ENCODE measurements at places on chromosomes 4 and X. TPM values are rescaled to one million over a fixed set of nuclear protein-coding genes. Genes with fewer than 3 reads are reported as not detected.

EDA2R gene
- 2.8 TPM for total RNA-seq

NDST3 gene
- total RNA-seq, result not detected

FGB gene
- total RNA-seq, result not detected

TAF7L gene
- total RNA-seq, result not detected

DNA sequence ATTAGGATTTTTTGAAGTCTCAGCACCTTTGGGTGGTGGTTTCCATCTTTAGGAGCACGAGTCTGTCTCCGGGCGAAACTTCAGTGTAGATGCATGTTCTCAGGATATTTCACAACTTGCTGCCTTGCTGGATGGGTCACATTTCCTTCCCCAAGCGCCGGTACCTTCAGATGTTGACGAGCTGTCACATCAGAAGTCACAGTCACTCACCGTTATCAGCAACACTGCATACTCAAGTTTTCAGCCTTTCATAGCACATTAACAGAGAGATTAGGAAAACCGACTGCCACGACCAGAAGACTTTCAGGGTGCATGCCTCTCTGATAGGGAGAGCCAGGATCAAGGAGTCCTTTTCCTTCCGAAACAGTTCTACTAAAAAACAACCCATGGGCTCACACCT lies 77.8 kb downstream of the SHROOM2 start:
- peaks cover 2% of the 10 kb centered on the region for H3K4me1 ChIP-seq
- DNase-seq, result no peak
- no peak overlapping the region for H3K4me3 ChIP-seq
- peaks cover 17% of the 10 kb centered on the region for H3K27me3 ChIP-seq

- no peaks in the 10 kb centered on the region for H3K36me3 ChIP-seq
- no peak for DNase-seq
- H3K27ac ChIP-seq, result no peak overlapping the region
- no peaks in the 10 kb centered on the region for H3K4me1 ChIP-seq
- H3K27me3 ChIP-seq, result peaks cover 3% of the 10 kb centered on the region
These were observed 50.0 kb downstream of the COX18 start for GRCh38 chr4:73019462-73020047.

GRCh38 chrX:38044701-38045100 lies 38.3 kb downstream of the SYTL5 start:
- H3K27me3 ChIP-seq, result no peaks in the 10 kb centered on the region
- no peak overlapping the region for H3K4me3 ChIP-seq
- no peak overlapping the region for H3K27ac ChIP-seq
- no peaks in the 10 kb centered on the region for H3K4me1 ChIP-seq

DNA sequence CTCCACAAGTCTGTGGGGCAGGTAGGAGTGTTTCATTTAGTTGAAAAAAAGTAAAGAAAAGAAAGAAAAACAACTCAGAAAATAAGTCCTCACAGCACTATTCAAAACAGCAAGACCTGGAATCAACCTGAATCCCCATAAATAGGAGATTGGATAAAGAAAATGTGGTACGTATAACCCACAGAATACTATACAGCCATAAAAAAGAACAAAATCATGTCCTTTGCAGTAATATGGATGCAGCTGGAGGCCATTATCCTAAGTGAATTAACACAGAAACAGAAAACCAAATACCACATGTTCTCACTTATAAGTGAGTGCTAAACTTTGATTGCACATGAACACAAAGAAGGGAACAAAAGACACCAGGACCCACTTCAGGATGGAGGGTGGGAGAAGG lies 71.9 kb downstream of the ARSJ start:
- peaks cover 14% of the 10 kb centered on the region for H3K4me1 ChIP-seq
- H3K36me3 ChIP-seq, result peaks cover 5% of the 10 kb centered on the region
- no peak overlapping the region for H3K4me3 ChIP-seq
- peaks cover 1% of the 10 kb centered on the region for H3K27me3 ChIP-seq
- H3K27ac ChIP-seq, result no peak overlapping the region

DNA sequence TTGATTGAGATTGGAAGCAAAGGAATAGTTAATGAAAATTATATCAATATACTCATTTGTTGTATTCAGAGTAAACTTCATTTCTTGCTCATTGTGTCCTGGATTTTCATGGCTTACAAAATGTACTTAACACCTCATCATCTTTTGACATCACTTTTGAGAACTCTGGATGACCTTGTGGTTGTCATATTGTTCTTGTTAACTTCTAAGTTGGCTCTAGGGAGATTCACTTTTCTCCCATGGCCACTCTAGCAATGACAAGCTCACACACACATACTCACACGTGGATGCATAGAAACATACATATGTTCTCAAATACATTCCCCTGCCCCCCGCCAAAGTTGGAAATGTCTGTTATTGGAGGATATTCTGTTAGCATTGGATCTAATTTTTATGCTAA lies 15.3 kb downstream of the PHEX start:
- H3K27me3 ChIP-seq, result no peaks in the 10 kb centered on the region
- no peaks in the 10 kb centered on the region for H3K36me3 ChIP-seq
- no peak overlapping the region for H3K4me3 ChIP-seq
- no peaks in the 10 kb centered on the region for H3K4me1 ChIP-seq
- H3K27ac ChIP-seq, result no peak overlapping the region
- no peak for DNase-seq

DNA sequence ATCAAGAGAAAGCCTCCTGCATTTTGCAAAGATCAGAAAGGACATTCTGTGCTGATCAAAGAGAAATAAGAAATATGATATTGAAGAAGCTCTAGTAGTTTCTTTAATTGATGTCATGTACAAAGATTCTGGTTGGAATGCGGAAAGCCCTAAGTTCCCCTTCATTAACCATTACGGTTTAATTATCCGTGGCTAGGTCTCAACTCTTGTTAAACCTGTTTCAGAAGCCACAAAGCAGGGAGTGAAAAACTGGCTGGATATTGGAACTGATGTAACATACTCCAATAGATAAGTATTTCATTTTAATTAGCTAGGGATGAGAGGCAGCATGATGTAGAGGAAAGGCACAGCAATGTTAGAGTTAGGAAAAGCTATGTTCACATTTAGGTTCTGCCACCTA lies 55.7 kb downstream of the SPANXN3 start:
- no peak overlapping the region for H3K27ac ChIP-seq
- no peak overlapping the region for H3K4me3 ChIP-seq
- no peak for DNase-seq
- no peaks in the 10 kb centered on the region for H3K27me3 ChIP-seq
- no peaks in the 10 kb centered on the region for H3K36me3 ChIP-seq

- no peak overlapping the region for H3K27ac ChIP-seq
- H3K4me3 ChIP-seq, result no peak overlapping the region
- no peak for DNase-seq
- H3K27me3 ChIP-seq, result peaks cover 5% of the 10 kb centered on the region
- H3K4me1 ChIP-seq, result peaks cover 10% of the 10 kb centered on the region
- peaks cover 16% of the 10 kb centered on the region for H3K36me3 ChIP-seq
These were observed 59.0 kb upstream of the WDR1 start for GRCh38 chr4:10175626-10176025.

DNA sequence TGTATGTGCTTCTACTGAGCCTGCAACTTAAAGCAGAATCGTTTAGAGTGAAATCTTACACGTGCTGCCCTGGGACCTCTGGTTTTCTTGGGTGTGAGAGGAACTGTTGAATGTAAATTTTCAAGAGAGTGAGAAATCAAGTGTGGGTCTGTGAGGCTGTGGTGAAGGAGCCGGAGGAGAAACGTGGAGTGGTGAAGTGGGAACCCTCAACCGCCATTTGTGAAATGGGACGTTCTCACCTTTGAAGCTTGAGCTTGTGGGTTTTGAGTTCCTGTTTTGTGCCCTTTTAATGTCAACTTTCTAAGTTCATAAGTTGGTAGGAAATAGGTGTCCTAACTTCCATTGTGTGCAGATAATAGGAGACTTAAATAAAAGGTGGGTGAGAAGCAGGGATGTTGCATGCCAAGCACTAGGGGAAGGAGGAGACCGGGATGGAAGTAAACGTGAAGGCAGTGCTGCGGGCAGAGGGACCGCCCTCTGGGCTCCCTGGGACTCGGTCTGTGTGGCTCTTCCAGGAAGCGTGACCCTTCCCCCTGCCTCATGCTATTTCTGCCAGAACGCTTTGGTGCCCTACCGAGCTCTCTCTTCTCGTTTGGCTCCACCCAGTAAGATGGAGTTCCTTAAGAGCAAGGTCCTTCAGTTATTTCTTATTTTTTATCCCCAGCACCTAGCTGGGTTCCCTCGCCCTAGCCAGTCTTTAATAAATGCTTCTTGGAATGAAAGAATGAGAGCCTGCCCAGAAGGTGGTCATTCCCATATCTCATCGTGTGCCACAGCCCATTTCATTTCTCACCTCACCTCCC lies 56.0 kb downstream of the TMEM131L start:
- peak overlapping the region; percentile 54 for H3K4me3 ChIP-seq
- H3K27me3 ChIP-seq, result no peaks in the 10 kb centered on the region
- H3K4me1 ChIP-seq, result peaks cover 88% of the 10 kb centered on the region
- peak overlapping the region; percentile 91 for H3K27ac ChIP-seq
- peak; percentile 79 for DNase-seq

- H3K4me1 ChIP-seq, result peaks cover 25% of the 10 kb centered on the region
- no peak for DNase-seq
- H3K4me3 ChIP-seq, result no peak overlapping the region
- no peaks in the 10 kb centered on the region for H3K36me3 ChIP-seq
These were observed 36.3 kb downstream of the RTL5 start for GRCh38 chrX:72095370-72095769.

DNA sequence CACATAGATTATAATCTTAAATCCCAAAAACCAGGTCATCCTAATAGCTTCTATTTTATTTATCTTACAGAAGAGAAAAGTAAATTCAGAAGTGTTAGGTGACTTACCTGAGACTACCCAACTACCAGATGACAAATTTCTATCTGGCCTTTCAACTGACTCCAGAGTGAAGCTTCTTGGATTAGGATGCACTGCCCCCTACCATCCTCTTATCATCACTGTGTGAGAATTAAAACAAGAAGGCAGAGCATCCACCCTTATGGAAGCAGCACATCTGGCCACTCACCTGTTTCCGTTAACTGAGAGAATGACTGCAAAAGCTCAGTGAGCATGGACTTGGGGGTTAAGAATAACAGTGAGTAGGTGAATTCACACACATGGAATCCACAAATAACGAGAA lies 502.6 kb upstream of the TECRL start:
- H3K27me3 ChIP-seq, result no peaks in the 10 kb centered on the region
- H3K36me3 ChIP-seq, result no peaks in the 10 kb centered on the region
- DNase-seq, result no peak
- no peaks in the 10 kb centered on the region for H3K4me1 ChIP-seq

DNA sequence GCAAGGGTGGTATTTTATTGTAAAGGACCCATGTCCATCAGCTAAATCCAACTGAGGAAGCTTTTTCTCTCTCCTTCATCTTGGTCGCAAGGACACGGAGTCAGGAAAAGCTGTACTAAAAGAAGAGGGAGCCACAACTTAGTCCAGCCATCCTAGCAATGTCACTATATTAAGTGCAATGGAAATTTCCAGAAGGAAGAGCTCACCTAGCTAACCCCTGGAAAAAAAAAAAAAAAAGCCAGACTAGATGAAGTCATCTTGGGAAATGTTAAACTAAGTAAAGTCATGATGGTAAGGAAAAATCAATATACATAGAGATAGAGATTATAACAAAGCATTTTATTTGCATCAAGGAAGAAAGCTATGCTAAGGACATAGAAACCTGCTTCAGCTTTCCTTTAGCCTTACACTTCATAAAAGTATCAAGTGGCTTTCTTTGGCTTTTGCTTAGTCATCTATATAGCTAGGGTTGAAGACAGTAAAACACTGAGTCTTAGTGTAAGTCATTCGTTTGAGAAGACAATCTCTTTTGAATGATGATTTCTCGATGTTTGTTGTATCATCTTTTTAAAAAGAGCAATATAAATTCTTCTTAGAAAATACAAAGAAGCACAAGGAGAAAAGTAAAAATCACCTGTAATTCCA lies 18.6 kb upstream of the CA5B start:
- H3K36me3 ChIP-seq, result peaks cover 2% of the 10 kb centered on the region
- H3K27me3 ChIP-seq, result no peaks in the 10 kb centered on the region
- no peaks in the 10 kb centered on the region for H3K4me1 ChIP-seq
- no peak for DNase-seq
- no peak overlapping the region for H3K27ac ChIP-seq
- no peak overlapping the region for H3K4me3 ChIP-seq

DNA sequence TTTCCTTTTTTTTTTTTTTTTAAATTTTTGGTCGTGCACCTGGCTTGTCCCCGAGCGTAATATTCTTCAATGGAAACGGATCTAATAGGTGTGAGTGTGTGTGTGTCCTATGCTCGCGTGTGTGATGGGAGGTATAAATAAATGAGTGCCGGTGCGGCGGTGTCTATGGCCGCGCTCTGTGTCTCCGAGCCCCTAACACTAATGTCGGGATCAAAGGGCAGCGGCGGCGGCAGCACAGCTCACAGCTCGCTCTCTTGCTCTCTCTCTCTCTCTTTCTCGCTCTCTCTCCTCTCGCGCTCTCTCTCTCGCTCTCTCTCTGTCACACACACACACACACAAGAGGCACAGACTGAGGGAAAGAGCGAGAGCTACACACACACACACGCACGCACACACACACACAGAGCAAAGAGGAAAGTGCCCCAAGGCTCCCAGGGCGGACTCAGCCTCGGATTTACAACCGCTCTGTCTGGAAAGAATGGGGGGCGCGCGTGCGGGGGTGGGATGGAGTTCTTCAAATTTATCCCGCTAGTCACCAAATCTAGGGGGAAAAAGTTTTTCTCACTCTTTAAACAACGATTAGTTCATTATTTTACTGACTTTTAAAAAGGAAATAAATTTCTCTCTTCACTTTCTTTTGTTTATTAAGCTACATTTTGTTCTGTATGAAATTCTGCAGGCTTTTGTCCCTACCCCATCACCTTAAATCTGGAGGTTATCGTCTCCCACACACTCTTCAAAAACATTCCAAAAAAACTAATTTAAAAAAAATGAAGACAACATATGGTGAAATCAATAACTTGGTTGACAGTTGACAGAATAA lies at the start of gene ZNF827:
Gene ZNF827 (minus strand): TSS at position 206 of the 823 bp plus-strand sequence. CDS start 416 bp downstream, outside the sequence.
- H3K27ac ChIP-seq, result peak within 1 kb of the TSS; percentile 77
- peaks cover 3% of the 10 kb centered on the region for H3K36me3 ChIP-seq
- peaks cover 12% of the 10 kb centered on the region for H3K27me3 ChIP-seq
- H3K4me1 ChIP-seq, result peaks cover 24% of the 10 kb centered on the region
- DNase-seq, result peak; percentile 76
